ENCODE measurements at places on chromosomes 13 and 19. TPM values are rescaled to one million over a fixed set of nuclear protein-coding genes. Genes with fewer than 3 reads are reported as not detected.

Gene KLK14
- 0.45 TPM for polyA plus RNA-seq

Gene CEACAM6
- polyA plus RNA-seq: not detected

DNA sequence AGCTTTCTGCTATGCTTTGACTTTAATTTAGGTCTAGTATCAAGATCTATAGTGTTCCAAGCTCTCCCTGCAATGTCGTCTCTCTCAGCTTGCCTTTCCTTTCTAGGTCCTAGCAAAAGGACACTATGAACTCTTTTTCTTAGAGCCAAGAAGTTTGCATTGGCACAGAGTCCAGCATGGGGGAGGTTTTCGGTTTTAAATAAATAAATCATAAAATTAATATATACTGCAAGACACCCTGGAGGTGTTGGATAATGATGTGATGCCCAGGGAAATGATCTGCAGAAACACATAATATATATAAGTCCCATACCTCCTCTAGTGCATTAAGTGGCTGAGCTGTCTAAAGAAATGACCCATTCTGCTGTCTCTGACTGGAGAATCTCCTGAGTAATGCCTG lies 316.4 kb upstream of the MAB21L1 start:
- DNase-seq: no peak

GRCh38 chr13:53150568-53150967 lies 122.0 kb downstream of the OLFM4 start:
- DNase-seq: no peak
